ENCODE measurements at places on chromosomes 6 and 20. TPM values are rescaled to one million over a fixed set of nuclear protein-coding genes. Genes with fewer than 3 reads are reported as not detected.
A peak's percentile ranks its signal among the peaks of the same experiment; 100 is the strongest.

The PEX6 gene
- total RNA-seq = 11.1 TPM

The CHRNA4 gene
- total RNA-seq = not detected

The DEFB132 gene
- not detected for total RNA-seq

DNA sequence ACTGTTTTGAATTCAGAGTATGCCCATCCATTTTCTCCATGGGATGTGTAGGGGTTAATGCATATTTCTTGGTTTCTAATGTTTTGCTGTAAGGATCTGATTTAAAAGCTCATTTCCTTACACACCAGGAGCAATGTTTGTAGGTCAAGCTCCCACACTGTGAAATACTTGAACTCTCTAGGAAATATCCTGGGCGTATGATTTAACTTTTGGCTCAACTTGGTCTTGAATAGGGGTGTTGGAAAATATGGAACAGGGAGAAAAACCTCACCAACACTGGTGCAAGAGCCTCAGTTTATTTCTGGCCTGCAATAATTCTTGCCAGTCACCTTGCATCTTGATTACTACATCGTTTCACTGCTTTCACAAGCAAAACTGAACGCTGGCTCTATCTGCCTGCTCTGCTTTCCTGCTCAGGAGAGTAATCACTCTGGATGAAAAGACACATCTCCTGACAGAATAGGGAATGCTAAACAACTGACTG is 25.1 kb upstream of the RFPL4B start:
- DNase-seq = no peak
- H3K4me1 ChIP-seq = no peaks in the 10 kb centered on the region
- H3K4me3 ChIP-seq = no peak overlapping the region
- H3K27me3 ChIP-seq = peaks cover 25% of the 10 kb centered on the region
- H3K36me3 ChIP-seq = no peaks in the 10 kb centered on the region
- H3K27ac ChIP-seq = no peak overlapping the region

DNA sequence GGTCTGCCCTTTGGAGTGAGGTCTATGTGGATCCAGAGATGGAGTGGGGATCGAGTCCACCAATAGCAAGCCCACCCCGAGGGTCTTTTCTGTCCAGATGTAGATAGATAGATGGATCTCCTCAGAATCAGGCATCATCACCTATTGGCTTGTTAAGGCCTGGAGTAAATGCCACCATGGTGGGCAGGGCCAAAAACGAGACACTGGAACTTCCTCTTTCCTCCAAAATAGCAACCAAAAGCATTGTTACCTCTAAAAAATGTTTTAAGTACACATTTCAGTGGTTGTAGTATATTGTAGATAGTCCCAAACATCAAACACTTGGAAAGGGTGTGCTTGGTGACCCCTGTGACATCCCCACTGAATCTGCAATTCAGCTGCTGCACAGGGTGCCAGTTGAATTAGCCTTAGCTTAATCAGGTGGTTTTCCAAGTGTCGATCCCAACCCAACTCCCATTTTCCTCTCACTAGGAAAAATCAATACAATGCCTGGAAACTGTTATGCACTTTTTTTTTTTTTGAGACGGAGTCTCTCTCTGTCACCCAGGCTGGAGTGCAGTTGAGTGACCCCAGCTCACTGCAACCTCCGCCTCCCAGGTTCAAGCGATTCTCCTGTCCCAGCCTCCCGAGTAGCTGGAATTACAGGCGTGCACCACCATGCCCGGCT is 35.0 kb upstream of the NELFCD start:
- no peak for DNase-seq
- H3K27ac ChIP-seq = no peak overlapping the region
- no peaks in the 10 kb centered on the region for H3K4me1 ChIP-seq
- no peaks in the 10 kb centered on the region for H3K36me3 ChIP-seq
- peaks cover 11% of the 10 kb centered on the region for H3K27me3 ChIP-seq

DNA sequence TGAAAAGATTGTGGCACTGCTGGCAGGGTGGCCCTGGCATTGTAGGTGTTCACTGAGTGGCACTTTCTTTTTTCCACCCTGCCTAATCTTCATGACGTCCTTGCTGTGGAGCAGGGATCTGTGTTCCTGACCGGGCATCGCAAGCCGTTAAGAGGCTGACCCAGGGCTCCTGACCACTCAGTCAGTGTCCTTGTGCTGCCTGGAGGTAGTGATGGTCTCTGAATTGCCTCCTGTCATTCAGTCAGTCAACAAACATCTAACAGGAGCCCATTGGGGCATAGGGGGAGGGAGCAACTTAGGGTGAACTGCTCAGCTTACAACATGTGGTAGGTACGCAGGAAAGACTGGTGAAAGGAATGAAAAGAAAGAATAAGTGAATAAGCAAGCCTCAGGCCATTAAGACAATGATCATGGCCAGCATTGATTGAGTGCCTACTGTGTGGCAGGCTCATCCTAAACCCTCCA is 152.0 kb downstream of the CEBPB start:
- no peaks in the 10 kb centered on the region for H3K36me3 ChIP-seq
- no peak overlapping the region for H3K4me3 ChIP-seq
- H3K27me3 ChIP-seq = no peaks in the 10 kb centered on the region
- peak overlapping the region; percentile 12 for H3K27ac ChIP-seq
- H3K4me1 ChIP-seq = peaks cover 83% of the 10 kb centered on the region

- no peak for DNase-seq
- no peaks in the 10 kb centered on the region for H3K27me3 ChIP-seq
- H3K36me3 ChIP-seq = peaks cover 39% of the 10 kb centered on the region
- peaks cover 28% of the 10 kb centered on the region for H3K4me1 ChIP-seq
- H3K4me3 ChIP-seq = no peak overlapping the region
These were observed 11.1 kb downstream of the UBE2V1 start for GRCh38 chr20:50101887-50102286.

GRCh38 chr6:42028234-42029061 is 21.9 kb upstream of the TAF8 start:
- peaks cover 50% of the 10 kb centered on the region for H3K36me3 ChIP-seq
- H3K4me1 ChIP-seq = peaks cover 90% of the 10 kb centered on the region
- DNase-seq = no peak

DNA sequence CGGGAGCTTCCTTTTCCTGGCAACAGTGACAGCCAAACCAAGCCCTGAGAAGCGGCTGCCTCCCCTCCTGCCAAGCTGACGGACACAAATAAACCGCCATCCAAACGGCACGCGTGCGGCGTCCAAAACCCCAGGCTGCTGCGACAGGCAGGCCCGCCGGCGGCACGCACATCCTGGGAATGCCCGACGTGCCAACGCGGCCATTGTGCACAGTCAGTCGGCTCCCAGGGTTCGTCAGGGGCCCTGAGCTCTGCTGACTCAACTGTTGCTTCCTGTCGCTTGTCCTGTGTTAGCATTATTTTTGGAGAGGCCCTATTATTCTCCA is 6.8 kb downstream of the JAG1 start:
- peaks cover 9% of the 10 kb centered on the region for H3K4me1 ChIP-seq
- H3K4me3 ChIP-seq = no peak overlapping the region
- peaks cover 2% of the 10 kb centered on the region for H3K36me3 ChIP-seq

DNA sequence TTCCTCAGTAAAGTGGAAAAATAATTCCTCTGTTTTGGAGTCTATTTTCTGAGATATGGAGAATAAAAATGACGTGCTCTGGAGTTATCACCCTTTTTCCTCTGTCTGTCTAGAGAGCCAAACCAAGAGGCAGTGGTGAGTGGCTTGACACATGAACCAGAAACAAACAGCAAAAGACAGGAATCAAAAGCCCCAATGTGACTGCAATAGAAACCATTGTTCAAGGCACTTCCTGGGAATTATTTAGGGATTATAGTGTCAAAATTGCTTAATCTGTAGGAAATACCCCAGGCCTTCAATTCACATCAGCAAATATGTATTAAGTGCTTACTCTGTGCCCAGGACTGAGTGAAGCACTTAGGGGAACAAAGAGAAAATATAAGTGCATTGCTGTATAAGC is 560.4 kb upstream of the JAG1 start:
- no peaks in the 10 kb centered on the region for H3K4me1 ChIP-seq
- no peak overlapping the region for H3K27ac ChIP-seq

- no peak overlapping the region for H3K27ac ChIP-seq
- no peak overlapping the region for H3K4me3 ChIP-seq
- no peaks in the 10 kb centered on the region for H3K4me1 ChIP-seq
These were observed 23.9 kb upstream of the B3GAT2 start for GRCh38 chr6:70980727-70981126.
